B cell (primary cell): ENCODE measurements at places on chromosomes 11 and 22.

DNA sequence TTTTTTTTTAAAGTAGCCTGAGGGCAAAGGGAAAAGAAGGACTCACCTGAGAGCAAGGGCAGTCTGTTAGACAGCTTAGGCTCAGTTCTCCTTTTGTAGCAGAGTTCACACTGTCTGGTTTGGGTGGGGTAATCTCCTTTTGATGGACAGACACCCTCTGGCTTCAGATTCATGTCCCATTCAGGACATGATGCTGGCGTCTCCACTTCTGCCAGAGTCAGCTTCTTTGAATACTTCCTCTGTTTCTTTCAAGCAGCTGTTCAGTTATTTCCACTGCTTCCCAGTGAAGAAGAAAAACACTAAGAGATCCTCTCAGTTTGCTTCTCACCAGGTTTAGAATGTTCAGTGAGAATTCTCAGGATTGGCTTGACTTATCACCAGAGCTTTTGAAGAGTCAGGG is 79.0 kb upstream of the HSD17B12 start:
- DNase-seq, result no peak

GRCh38 chr11:72333661-72334060 is 89.7 kb upstream of the PHOX2A start:
- DNase-seq, result no peak

DNA sequence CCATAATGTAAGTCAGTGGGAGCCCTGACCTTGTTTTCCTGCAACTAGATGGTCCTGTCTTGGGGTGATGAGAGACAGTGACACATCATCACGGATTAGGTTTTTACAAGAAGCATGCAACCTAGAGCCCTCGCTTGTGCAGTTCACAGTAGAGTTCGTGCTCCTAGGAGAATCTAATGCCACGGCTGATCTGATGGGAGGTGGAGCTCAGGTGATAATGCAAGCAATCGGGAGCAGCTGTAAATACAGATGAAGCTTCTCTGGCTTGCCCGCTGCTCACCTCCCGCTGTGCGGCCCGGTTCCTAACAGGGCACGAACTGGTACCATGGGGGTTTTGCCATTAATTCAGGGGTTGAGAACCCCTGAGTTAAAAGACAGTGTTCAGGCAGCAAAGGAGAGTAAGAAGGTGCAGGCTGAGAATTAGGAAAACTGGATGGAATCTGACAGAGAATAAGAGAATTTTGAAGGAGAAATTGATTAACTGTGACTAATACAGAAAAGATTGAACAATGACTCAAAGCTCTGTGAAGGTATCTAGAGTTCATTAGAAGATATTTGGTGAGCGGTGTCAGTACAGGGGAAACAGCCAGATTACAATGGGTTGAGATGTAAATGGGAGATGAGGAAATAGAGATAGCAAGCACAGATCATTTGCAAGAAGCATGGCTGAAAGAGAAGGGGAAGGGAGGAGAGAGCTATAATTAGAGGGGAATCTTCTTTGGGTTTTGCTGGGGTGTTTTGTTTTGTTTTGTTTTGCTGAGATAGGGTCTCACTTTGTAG is 21.0 kb downstream of the WEE1 start:
- DNase-seq, result no peak

DNA sequence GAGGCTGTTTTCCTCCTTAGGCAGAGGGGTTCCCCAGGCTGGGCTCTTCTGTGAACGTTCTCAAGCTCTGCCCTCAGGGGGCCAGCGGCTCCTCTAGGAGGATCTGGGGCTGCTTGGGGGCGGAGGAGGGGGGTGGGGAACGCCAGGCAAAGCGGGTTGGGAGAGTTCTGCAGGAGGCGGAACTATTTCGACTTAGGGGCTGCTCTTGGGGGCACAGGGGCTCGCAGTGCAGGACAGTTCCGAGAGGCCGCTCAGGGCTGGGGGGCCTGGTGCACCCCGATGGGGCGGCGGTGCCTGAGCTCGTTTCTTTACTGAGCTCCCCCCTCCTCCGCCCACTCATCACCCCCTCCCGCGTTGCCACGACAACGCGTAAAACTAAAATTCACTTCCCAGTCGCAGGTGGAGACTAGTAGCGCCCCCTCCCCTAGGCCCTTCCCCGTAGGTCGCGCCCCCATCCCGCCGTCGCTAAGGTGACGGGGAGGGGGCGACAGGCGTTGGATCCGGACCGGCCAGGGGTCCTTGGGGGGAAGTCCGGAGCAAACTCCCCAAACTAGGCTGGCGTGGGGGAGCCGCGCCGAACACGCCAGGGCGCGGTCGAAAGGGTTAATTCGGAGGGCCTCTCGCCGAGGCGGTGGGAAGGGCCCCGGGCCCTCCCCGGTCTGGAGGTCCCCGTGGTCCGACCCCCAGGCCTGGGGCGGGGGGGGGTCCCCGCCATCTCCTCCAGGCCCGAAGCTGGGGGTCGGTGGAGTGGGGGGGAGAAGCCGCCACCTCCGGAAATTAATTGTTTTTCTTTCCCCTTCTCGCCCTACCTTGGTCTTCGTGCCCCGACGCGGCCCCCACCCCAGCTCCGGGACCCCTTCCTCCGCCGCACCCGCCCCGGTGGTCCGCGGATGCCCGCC is 857 bp downstream of the SHANK3 start:
- DNase-seq, result peak; percentile 70

DNA sequence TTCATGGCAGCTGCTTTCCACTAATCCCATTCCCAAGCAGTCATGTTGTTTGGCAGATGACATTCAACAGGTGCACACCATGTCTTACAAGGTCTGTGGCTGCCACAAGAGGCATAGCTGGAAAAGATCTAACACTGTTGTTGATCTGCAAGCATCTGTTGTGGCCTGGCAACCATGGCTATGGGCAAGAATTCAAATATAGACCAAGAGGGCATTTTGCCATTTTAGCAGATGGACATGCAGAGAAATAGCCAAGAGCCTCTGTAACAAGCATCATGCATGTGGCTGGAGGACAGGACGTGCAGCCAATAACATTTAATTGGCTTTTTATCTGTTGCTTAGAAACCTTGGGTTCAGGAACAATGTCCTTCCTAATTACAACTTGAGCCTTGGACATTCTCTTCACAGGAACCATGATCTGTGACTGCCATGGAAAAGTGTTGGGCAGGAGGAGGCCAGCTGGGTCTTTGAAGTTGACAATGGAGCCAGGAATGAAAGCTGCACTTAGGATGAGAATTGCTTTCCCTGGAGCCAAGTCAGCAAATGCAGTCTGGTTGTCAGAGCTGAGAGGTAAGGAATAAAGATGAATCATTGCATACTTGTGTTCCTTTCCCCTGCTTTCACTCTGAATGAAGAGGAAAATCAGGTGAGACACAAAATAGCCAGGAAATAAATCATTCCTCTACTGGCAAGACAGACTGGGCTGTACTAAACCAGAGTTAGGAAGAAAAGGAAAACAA is 113.6 kb upstream of the ANO5 start:
- DNase-seq, result no peak

- DNase-seq, result no peak
Measured at GRCh38 chr22:46754110-46754799, 8.2 kb upstream of the TBC1D22A start.

DNA sequence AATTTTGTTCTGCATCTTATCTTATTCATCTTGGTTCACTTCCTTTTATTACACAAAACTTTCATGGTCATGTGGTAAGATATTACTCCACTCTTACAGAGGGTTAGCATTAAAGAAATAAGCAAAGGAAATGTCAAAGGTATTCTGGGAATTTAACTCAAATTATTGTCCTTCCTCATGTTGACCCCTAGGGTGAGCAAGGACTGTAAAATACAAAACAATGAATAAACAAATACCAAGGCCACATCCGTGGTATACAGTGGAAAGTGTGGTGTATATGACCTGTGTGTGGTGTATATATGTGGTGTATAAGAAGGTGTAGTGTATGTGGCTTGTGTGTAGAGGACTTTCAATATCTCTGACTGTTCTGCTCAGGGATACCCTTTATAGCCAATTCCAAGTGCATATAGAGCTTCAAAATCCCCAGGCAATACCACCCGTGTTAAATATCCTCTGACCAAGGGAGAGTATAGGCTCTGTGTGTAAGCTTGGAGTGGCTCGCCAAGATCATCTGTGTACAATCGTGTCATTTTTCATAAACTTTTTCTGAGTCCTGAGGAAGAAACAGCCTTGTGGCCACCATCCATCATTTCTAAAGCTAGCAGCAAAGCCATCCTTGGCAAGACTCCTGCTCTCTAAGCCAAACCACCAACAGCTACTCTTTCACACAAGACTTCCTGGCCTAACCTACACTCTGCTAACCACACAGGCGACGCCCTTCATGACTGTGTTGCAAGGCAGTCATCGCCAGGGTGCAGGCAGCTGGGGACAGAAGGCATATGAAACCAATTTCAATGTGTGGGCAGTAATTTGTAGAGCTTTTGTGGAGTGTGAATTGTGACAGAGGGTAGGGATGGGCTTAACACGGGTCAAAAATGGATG is 548.0 kb downstream of the ETS1 start:
- peak; percentile 43 for DNase-seq

DNA sequence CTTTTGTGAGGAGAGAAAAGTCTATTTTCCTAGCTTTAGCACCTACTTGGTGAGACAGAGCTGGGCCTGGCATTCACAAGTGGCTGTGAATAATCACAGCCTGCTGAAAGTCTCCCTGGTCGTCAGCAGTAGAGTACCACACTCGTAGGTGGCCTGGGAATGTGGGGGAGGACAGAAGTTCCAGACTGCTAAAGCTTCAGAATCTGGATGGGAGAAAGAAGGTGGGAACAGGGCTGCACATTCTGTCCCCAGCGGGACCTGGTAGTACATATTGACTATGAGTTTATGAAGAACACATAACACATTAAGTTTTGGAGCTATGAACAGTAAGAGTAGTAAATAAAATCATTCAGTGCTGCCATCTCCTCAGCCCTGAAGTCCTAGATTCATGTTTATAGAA is 19.0 kb upstream of the LIMK2 start:
- no peak for DNase-seq

DNA sequence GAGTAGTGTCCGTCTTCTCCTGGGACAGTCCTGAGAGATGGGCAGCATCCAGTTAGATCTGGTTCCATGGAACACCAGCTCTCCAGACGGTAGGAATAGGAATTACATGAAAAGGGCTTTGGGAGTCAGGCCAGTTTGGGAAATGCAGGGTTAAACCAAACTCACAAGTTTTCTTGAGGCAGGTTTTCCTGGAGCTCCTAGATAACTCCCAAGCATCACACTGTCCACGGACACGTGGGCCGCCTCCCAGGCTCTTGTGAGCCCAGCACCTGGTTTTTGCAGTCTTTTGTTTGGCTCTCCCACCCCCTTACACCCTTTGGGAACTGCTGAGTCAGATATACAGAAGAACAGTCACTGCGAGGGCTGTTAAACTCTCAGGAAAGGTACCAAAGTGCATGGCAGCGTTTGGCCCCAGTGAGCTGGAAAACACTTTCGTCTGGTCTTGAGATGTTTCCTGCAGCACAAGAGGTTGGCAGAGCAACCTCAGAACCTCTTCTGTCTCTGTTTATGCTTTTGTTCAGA is 90.0 kb downstream of the BCR start:
- DNase-seq, result no peak

DNA sequence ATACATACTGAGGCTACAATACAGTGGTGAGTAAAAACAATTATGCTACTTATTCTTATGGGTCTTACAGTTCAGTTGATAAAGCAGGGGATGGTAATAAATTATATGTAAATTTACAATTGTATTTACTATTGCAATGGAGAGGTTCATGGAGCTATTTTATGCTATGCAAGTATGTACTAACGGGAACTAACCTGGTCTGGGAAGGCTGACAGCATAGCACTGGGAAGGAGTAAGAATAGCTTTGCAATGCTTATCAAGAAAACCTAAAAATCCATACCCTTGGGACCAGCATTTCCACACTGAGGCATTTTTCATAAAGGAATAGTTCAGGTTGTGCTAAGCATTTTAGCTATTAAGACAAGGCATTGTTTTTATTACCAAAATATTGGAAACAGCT is 700.6 kb downstream of the NELL1 start:
- DNase-seq, result no peak

DNA sequence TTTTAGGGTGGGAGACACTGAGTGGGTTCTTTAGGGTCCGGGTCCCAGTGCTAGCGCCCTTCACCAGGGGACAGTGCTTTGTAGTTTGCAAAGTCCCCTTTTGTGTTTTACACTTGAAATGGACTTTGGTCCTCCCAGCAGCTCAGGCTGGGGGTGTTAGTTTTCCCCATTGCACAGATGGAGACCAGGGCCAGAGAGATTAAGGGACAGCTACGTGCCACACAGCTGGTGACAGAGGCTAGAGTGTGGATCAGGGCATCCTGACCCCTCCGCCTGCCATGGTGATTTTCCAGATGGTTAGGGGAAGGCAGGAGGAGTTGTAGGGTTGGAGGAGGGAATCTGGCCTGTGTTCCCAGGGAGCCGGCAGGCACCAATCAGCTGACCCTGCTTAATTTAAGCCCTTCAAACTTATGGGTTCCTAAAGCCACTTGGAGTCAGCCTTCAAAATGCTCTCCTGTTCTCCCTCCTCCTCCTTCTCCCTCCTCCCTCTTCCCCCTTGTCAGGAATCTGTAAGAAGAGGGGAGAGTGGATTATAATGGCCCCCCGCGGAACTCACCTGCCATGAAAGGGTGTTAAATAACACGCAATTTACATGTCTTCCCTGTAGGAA is 22.5 kb upstream of the MPPED1 start:
- no peak for DNase-seq

GRCh38 chr11:12170984-12171383 is 60.6 kb downstream of the MICAL2 start:
- DNase-seq, result no peak

- no peak for DNase-seq
Measured at GRCh38 chr11:7931168-7931567, at the start of gene OR10A6. Gene OR10A6, minus strand, starts transcription at chr11:7931268. Its CDS starts 2,606 bp downstream, at chr11:7928662.

- DNase-seq, result no peak
Measured at GRCh38 chr11:68163691-68164090, 42.5 kb upstream of the CHKA start.

DNA sequence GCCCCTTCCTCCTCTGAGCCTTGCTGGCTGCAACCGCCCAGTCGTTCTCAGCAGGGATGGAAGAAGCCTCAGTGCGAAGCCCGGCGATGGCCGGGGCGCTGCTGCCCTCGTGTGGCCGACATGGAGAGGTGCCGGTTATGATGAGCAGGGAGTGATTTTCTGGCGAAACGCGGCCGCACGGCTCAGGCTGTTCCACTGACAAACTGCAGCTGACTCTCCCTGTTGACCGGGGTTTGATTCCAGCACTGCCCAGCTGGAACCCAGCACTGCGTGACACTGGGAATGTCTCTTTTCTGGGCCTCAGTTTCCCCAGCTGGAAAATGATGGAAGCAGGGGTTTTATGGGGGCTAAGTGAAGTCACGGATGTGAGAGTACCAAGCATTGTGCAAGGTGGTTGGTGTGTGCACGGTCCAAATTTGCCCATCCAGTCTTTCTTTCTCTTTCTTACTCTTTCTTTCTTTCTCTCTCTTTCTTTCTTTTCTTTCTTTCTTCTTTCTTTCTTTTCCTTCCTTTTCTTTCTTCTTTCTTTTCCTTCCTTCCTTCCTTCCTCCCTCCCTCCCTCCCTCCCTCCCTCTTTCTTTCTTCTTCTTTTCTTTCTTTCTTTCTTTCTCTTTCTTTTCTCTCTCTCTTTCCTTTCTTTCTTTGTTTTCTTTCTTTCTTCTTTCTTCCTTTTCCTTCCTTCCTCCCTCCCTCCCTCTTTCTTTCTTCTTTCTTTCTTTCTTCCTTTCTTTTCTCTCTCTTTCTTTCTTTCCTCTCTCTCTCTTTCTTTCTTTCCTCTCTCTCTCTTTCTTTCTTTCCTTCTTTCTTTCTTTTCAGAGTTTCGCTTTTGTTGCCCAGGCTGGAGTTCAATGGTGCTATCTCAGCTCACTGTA is 25.8 kb upstream of the MPPED1 start:
- DNase-seq, result peak; percentile 76
